ENCODE measurements at places on chromosomes 5 and 9. TPM values are rescaled to one million over a fixed set of nuclear protein-coding genes. Genes with fewer than 3 reads are reported as not detected.

DNA sequence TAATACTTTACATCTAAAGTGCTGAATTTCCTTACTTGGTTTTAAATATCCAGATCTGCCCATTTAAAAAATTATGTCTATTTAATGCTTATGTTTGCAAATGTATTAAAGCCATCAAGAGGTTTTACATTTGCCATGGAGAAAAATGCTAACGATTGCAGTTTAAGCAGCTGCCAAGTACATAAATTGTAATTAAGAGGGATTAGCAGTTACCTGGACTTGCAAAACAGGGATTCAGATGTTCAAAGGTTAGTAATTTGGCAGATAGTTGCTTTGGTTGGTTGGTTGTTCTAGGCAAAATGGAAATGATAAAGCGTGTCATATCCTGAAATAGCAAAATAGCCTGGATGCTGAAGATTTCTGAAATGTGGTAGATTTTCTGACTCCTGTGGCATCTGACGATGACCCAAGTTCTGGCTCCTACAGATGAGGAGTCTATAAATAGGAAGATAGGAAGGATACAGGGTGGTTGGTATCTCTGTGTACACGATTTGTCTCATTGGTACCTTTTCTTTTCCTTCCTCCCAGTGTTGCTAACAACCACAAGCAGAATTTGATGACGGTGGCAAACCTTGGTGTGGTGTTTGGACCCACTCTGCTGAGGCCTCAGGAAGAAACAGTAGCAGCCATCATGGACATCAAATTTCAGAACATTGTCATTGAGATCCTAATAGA is 282.9 kb downstream of the NR3C1 start:
- no peak for DNase-seq

DNA sequence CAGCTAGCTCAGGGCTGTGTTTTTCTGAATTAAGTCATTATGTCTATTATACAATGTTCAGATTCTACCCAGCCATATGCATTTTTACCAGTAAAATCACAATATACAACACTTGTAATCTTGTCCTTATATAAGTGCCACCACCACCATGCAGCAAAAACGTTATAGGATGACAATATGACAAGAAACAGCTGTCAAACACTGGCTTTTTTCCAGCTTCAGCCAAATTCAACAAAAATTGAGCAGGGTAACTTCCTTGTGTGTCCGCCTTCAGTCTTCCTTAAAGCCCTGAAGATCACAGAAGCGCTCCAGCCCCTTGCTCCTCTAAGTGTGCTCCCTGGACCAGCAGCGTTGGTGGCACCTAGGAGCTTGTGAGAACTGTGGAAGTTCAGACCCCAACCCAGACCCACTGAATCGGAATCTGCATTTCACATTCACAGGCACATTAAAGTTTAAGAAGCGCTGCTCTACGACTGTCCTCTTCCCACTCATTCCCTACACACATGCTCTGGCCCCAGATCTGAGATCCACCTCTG is 111.8 kb downstream of the LHFPL2 start:
- no peak for DNase-seq

DNA sequence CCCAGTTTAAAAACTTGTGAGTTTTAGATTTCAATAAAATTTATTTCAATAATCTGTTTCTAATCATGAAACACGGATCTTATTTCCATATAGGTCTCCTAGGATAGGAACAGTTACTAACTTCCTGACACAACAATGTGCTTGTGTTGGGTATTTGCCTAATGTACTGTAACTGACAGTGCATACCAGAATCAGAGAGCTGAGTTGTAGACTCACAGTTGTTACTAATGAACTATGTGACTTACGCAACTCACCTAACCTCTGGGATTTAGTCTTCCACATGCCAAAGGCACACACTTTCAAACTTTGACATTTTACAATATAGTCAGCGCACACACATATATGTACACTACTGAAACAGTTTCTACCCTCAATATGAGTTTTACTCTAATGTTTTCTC is 77.7 kb downstream of the HOMER1 start:
- no peak for DNase-seq

DNA sequence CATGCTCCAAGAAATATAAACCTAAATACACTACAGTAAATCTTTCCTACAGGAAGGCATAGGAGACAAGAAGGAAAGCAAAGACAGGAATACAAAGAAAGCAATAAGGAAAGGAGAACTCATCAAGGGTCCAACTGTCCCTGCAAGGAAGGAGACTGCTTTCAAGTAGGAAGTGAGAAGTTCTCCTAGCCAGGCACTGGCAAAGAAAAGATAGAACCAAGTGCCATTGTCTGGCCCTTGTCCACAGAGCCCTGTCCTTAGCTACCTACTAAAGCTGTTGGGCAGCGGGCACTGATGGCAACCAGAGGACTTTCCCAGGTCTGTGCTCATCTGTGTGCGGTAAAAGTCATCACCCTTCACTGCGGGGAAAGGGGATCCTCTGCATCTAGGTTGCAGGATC is 108.2 kb downstream of the KLHL3 start:
- no peak for DNase-seq

- no peak for DNase-seq
Measured at GRCh38 chr5:142860270-142860669, 90.1 kb downstream of the ARHGAP26 start.

- no peak for DNase-seq
Measured at GRCh38 chr5:150774145-150774544, 4.4 kb upstream of the SMIM3 start.

DNA sequence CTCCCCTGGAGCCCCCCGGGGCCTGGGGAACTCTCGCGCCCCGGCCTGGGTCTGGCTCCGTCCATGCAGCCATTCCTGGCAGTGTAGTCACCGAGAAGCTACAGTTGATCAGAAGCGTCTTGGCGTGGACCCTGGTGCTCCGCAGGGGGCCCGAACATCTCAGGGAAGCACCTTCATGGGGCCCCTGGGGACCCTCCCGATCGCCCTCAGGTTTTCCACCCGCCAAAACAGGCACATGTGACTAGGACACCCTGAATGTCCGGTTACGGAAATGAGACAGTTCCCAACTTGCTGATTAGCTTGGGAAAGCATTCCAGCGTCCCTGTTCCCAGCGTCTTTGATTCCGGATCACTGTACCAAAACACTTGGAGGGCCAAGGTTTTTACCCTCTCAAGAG is 472 bp downstream of the FBXO4 start:
- no peak for DNase-seq

DNA sequence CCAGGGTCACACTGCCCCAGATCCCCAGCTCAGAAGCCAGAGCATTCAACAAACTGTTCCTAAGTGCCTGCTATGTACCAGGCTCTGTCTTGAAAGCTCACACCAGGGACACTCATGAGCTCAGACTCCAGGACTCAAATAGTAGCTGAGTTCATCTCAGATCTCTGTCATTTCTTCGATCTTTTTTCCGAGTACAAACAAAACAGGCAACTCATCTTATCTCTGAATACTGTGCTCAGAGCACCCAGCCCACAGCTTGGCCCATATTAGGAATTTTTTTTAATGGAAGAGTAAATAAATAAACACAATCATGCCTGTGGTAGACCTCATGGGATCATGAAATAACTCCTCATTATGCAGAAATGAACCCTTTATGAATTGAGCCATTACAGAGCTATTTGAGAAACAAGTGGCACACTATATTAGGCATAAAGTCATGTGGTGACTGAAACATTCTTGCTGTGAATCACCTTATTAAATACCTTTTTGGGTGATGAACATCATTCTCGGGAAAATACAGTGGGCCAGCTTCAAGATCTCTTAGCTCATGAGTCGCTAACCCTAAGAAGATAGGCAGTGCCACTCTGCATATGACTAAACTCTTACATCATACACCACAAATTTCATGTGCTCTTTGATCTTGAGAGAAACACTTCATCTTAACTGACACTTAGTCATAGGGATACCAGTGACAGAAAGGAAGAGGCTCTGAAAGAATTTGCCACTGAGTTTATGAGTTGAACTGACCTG is 9.9 kb downstream of the SH3RF2 start:
- DNase-seq: no peak

GRCh38 chr5:140219068-140219991 is 44.3 kb downstream of the CYSTM1 start:
- DNase-seq: no peak

DNA sequence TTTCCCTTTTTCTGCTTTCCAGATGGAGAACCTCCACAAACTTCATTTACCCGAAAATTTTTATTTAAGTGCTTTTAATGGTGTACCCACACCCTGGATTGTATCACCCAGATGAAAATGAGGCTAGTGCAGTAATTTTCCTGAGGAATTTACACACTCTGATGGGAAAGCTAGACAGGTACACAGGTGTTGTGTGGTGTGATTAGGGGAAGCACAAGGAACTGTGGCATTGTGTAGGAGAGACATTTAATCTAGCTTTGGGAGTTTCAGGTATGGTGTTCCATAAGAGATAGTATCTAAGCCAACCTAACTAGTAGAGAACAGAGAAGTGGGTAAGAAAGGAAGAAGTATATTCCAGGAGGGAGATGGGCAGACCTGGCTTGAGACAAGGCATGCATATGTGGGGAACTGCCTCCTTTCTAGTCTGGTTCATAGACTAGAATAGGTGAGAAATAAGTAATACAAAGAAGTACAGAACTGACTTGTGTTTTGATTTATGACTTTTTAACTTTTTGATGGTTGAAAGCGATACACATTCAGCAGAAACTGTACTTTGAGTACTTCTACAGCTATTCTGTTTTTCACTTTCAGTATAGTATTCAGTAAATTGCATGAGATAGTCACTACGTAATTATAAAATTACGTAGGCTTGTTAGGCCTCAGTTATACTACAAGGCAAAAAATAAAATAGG is 22.9 kb upstream of the ROPN1L start:
- DNase-seq: no peak

GRCh38 chr5:153985498-153985897 is 53.2 kb downstream of the FAM114A2 start:
- no peak for DNase-seq

GRCh38 chr5:5340206-5340729 is 82.2 kb upstream of the ICE1 start:
- DNase-seq: no peak

GRCh38 chr9:130971294-130971849 is 32.3 kb upstream of the FIBCD1 start:
- no peak for DNase-seq

DNA sequence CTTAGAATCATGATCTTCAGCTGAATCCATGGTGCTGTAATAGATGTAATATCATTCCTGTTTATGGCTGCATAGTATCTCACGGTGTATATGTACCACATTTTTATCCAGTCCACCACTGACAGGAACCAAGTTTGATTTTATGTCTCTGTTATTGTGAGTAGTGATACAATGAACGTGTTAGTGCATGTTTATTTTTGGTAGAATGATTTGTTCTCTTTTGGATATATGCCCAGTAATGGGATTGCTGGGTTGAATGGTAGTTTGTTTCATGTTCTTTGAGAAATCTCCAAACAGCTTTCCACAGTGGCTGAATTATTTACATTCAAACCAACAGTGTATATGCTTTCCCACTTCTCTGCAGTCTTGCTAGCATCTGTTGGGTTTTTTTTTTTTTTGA is 175.1 kb upstream of the CDH10 start:
- no peak for DNase-seq

- DNase-seq: no peak
Measured at GRCh38 chr9:20722221-20722620, 38.2 kb downstream of the FOCAD start.

GRCh38 chr9:131582056-131582455 is 36.7 kb downstream of the PRRT1B start:
- DNase-seq: no peak

- no peak for DNase-seq
Measured at GRCh38 chr5:15897656-15898055, 281.9 kb downstream of the MARCHF11 start.

- no peak for DNase-seq
Measured at GRCh38 chr5:124352312-124352711, 394.1 kb downstream of the ZNF608 start.

Gene CD74
- 767 TPM for total RNA-seq

Gene RNF180
- not detected for total RNA-seq

Gene PTGR1
- total RNA-seq: not detected

Gene SMU1
- 22.5 TPM for total RNA-seq

Gene SLC25A2
- 2.2 TPM for total RNA-seq

Gene EGFLAM
- not detected for total RNA-seq
